Posterior vena cava (tissue), 2 donors: ENCODE measurements at places on chromosomes 5 and 9. TPM values are rescaled to one million over a fixed set of nuclear protein-coding genes. Genes with fewer than 3 reads are reported as not detected.

Gene FOXD4
- 0.24 TPM for total RNA-seq

- no peak for DNase-seq
Observed at GRCh38 chr5:88544671-88545070, 276.0 kb upstream of the TMEM161B start.

- no peak for DNase-seq
Observed at GRCh38 chr9:132221941-132222340, 60.1 kb downstream of the NTNG2 start.

Gene SH2D3C
- total RNA-seq: 13.7 TPM

DNA sequence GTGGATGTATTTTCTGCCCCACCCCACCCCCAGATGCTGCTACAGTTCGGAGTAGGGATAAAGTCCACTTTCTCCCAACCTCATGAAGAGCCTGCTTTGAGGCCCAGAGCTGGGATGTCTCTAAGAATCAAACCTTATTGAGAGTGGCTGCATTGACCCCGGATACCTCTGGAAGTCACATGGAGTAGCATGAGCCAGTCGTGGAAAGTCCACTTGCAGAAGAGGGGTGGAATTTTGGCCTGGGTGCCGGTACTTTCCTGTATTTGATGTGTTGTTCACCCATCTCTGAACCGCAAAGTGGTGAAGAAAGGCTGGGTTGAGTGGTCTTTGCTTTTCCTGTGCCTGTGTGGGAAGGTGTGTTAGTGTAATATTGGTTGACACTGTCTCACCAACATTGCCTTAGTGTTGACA lies 3.7 kb downstream of the OTULIN start:
- DNase-seq: no peak

GRCh38 chr5:9388941-9389674 lies 156.8 kb downstream of the SEMA5A start:
- DNase-seq: no peak

GRCh38 chr9:38713426-38713825 lies 6.5 kb downstream of the FAM240B start:
- no peak for DNase-seq

- peak; percentile 91 for DNase-seq
Observed at GRCh38 chr5:73311291-73312110, 137.1 kb downstream of the FOXD1 start.

DNA sequence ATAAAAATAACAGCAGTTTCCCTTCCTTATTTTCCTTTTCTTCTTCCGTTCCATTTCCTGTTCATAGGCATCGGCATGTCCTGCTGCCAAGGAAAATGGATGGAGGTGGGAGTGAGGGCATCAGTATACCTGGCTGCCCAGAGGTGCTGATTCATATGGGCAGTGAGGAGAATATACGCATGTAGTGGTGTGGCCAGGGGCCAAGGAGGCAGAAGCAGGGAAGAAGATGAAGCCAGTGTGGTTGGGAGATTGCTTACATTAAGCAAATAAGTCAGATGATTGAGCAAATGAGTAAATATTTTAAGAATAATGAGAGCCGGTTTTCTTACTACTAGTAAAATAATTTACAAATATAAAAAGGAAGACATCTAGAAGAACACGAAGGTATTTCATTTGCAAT lies 344.9 kb upstream of the PAPPA start:
- no peak for DNase-seq

Gene SPINK7
- not detected for total RNA-seq

Gene HK3
- 36.2 TPM for total RNA-seq
